ENCODE measurements at places on chromosomes 3 and 15.

DNA sequence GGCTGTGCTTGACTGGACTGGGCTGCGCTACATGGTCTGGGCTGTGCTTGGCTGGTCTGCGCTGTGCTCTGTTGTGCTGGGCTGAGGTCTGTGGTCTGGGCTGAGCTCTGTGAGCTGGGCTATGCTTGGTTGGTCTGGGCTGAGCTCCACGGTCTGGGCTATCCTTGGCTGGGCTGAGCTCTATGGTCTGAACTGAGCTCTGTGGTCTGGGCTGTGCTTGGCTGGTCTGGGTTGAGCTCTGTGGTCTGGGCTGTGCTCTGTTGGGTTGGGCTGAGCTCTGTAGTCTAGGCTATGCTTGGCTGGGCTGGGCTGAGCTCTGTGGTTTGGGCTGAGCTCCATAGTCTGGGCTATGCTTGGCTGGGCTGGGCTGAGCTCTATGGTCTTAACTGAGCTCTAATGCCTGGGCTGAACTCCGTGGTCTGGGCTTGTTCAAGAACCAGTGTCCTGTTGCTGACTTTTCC, 92.0 kb downstream of the PLXNA1 start:
- DNase-seq = peak; percentile 69

DNA sequence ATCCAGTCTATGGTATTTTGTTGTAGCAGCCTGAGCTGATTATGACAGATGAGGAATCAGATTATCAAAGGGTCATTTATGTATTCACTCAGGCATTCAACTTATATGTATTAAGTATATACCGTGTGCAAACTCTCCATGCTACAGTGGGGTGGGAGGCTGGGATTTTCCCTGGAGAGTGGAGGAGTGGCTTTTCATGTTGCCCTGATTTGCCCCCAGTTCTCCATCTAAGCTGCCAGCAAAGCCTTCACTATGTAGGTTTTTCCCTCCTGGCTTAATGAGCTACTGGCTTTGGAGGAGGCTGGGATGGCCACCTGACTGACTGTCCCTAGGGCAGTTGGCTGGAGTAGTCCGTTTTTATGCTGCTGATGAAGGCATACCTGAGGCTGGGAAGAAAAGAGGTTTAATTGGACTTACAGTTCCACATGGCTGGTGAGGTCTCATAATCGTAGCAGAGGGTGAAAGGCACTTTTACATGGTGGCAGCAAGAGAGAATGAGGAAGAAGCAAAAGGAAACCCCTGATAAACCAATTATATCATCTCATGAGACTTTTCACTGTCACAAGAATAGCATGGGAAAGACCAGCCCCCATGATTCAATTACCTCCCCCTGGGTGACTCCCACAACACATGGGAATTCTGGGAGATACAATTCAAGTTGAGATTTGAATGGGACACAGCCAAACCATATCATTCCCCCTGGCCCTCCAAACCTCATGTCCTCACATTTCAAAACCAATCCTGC, 253.9 kb downstream of the RPLP1 start:
- DNase-seq = no peak

DNA sequence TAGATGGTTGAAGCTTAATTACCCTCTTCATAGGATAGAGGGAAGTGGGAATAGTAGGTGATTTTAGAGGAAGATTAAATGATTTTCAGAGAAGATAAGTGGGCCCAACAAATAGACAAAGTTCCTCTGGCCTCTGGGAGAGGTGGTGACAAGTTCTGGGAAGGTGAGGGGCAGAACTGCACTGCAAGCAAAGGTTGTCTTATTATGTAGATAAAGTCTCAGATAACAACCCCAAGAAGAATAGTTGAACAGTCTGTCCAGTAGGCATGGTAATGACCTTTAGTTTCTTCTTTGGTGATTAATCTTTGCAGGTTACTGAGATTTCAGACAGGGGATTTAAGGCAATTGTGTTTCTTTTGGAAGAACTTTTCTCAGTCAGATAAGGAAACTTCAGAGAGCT, 439.1 kb downstream of the ROBO2 start:
- DNase-seq = no peak

DNA sequence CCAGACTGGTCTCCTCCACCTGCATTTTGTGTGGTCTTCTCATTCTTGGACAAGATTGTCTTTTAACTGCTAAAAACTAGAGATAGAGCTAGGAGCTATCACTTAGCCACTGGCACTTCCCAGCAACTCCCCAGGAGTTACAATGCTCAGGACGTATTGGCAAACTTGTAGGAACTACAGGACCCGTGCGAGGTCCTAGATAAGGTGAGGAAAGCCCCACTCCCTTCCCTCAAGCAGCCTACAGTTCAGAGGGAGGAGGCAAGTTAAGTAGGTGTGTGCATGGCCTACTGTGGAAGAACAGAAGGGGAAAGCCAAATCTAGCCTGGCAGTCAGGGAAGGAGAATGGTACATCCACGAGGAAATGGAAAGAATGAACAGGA, 504.7 kb upstream of the PROK2 start:
- peak; percentile 88 for DNase-seq

GRCh38 chr3:168085491-168086119, 10.1 kb downstream of the GOLIM4 start:
- DNase-seq = no peak

DNA sequence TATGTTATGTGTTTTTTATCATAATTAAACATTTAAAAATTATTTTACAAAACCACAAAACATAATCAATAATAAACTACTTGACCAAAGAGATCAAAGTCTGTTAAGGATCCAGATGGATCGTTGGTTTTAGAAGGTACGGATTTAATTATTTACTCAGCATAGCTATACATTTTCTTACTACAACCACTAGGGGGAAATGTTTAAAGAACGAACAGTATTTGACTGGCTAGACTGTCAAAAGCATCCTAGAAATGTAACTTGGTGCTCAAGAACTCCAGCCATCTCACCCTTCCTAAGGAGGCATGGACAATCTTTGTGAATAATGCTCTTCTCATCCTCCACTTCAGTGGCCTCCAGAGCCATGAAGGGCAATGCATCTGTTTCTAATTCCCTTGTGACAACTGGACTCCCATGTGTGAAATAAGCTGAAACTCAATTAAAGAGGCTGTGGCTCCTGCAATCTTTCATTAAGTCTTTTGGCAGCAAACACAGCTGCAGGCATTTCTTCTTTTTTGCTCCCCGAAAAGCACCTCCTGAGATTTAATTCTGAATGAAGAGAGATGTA, 94.7 kb upstream of the TUSC7 start:
- DNase-seq = no peak

DNA sequence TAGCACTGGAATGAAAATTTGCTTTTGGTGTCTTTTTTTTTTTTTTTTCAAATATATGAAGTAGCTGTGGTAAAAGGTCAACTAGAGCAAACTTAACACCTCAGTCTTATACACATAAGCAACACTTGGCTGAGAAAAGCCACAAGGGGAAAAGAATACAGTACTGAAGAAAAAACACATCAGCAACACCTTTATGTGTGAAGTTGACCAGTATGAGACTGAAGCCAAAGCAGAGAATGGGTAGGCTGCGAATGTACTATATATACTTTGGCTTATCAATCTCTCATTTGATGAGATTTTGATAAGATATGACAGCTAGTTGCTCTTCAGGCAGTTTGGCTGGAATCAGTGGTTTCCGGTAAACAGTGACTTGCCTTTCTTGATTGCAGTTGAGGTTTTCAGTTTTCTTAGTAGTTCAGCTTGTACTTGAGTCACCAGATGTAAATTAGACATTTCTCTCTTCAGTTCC, 22.0 kb upstream of the ZCWPW2 start:
- DNase-seq = peak; percentile 23

- DNase-seq = no peak
Observed at GRCh38 chr15:44596511-44597010, 59.6 kb downstream of the EIF3J start.

DNA sequence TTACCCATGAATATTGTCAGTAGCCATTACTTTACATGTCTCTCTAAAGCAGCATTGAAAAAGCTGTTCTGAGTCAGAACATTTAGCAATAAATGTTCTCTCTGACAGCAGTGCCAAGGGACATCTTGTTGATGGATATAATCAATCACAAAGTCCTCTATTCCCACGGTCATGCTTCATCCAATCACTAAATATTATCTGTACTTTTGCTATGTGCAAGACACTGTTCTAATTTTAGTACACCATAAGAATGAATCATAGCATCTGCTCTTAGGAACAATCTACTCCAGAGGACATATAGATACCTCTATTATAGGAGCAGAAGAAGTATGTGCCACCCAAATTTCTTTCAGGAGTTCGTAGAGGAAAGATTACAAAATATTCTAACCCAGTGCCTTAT, 142.5 kb upstream of the MBNL1 start:
- DNase-seq = no peak

- no peak for DNase-seq
Observed at GRCh38 chr3:107977221-107978130, 113.4 kb downstream of the CD47 start.

DNA sequence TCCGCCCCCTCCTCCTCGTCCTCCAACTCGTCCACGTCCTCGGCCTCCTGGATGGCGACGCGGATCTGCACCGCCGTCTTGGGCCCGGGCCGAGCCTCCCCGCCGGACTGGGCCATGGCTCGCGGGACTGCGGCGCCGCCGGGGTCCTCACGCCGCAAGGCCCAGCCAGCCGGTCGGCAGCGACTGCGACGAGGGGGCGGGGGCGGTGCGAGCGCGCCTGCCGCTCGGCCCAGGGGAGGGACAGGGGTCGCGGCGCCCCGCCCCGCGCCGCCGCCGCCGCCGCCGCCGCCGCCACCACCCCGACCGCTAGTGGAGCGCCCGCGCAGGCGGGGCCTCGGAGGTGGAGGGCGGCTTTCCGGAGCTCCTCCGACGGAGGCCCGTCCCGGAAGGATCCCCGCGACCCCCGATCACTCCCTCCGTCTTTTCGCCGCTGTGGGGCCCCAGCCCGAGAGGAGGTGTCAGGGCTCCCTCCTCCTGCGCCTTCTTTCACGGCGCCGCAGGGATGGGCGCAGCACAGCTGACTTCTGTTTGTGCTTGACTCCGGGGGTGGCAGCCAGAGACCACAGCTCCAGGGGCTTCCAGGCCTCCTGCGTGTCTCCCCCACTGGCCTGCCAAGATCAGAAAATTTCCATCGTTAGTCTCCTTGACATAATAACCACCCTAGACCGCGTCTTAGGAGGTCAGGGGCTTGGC, at the start of gene LARP6:
TSS of gene LARP6 (minus strand) at position 185 of the 693 bp plus-strand sequence. CDS start at position 116, 69 bp downstream.
- DNase-seq = no peak

- no peak for DNase-seq
Observed at GRCh38 chr3:111238885-111239284, 167.3 kb downstream of the NECTIN3 start.

- DNase-seq = no peak
Observed at GRCh38 chr15:67914537-67915460, 75.0 kb upstream of the RNU6-1 start.

DNA sequence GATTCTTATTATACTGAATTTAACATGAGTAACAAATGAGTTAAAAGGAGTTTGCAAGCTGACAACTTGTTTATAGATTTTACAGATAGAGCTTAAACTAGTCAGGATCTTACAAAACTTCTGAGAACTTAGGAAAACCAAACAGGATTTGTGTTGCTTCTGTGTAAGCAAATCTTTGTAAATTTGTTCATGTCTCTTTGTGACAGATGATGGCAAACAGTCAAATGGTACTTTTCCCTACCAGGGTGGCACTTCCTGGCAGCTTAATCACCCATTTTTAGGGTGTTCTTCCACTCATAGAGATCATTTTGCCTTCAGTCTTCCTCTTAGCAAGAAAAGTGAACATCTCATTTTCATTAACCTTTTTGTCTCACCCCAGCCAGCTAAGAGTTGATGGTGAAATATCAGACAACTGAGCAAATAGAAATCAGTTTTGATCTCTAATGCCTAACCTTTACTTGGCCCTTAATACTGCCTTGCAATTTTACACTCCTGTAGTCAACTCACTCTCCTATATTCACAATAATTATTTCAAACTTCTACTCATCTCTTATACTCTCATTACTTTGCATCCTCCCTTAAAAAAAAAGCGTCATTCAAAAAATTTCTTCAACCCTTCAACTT, 23.7 kb upstream of the NECTIN3 start:
- DNase-seq = no peak

DNA sequence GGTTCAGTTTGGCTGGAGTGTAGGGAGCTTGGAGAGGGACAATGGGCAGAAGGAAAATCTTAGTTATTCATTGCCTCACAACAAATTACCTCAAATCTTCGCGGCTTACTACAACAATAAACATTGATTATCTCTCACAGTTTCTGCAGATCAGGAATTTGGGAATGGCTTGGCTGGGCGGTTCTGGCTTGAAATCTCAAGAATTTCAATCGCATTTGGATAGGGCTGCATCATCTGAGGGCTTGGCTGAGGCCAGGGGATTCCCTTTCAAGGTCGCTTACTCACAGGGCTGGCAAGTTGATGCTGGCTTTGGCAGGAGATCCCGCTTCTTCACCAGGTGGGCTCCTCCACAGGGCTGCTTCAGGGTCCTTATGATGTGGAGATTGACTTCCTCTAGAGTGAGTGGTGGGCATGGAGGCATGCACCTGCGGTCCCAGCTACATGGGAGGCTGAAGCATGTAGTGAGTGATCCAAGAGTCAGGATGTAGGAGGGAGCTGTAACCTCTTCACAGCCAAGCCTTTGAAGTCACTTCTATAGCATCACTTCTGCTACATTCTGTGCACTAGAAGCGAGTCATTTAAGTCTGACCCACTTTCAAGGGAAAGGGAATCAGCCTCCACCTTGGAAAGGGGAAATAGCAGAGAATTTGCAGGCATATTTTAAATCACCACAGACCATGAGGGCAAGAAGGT, 63.1 kb downstream of the CDC25A start:
- no peak for DNase-seq

DNA sequence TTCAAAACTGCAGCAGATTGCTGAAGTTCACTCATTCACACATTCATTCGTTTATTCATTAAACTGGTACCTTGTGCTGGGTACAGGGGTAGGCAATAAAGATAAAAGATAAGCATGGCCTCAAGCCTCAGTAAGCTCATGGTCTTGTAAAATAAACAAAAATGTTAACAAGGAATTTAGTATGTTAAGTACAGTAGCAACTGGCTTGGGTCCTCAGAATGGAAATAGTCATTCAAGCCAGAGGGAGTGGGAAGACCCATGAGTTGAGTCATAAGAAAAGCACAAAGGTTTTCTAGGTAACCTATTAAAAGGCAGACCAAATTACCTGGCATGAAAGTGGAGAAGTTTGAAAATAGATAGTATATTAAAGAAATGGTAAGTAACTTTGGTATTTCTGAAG, 163.3 kb downstream of the CDIN1 start:
- no peak for DNase-seq

DNA sequence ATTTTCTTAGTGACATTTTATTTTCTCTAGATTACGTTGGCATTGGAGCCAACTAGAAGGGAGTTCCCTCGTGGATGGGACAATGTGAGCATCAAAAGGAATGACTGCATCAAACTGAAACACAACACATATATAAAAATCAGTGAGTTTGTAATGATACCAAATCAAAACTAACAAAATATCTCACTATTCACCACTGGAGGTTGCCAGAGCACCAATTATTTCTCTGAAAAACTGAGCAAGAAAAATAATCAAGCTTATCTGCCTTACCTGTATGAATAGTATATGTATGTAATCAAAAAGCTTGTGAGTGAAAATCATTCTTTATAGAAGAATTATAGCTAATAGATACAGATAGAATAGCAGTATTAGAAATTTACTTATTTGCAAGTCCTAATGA, 46.8 kb upstream of the OTOL1 start:
- no peak for DNase-seq
